ENCODE measurements at places on chromosomes 7 and 10. TPM values are rescaled to one million over a fixed set of nuclear protein-coding genes. Genes with fewer than 3 reads are reported as not detected.

GRCh38 chr10:90960355-90960814 is 39.5 kb upstream of the ANKRD1 start:
- no peak for DNase-seq

Gene AKR1C8
- total RNA-seq, result not detected

DNA sequence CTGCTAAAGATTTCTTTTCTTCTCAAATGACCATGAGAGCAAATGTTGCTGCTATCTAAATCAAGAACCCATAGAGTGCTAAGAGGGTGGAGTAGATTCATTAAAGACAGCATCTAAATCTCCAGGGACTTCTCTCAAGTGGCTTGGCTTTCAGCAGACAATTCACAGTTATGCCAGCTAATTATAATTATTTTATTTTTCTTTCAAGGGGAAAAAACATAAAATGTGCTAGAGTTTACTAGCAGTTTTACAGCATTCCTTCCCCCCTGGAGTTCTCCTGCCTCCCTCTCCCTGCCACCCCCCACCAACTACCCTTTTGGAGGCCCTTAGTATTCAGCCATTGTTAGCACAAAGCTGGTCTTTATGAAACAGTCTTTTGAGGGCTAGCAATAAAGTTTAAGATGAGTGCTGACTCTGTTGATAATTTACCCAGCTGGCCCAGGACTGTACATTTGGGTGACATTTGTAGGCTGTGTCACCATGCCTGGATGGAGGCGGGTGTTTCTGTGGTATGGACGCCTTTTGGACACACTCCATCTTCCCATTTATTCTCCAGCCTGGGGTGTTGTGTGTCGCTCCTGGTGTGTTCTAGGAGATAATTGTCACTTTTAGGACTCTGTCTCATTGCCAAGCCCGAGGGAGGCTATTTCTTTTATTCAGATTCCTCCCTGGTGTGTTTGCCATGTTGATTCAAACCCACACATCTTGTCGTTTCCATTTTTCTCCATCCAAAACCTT is 160.2 kb downstream of the CREB5 start:
- no peak for DNase-seq

DNA sequence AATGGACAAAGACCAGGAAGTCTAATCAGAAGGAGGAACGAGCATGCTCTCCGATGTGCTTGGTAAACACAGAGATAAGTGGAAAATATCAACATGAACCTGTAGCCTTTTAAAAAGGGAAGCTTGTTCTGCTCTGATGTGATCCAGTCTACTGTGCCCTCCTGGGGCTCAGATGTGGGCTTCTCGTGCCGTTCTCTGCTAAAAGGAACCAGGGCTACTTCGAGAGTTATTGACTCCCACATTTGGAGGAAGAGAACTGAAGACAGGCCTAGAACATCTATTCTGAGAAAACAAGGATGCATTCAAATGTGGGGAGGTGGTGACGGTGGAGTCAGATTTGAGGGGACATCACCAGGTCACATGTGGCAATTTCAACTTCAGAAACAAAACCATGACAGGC is 325.4 kb downstream of the GLRX3 start:
- DNase-seq, result no peak

- DNase-seq, result no peak
Measured at GRCh38 chr7:72441791-72442190, 29.7 kb upstream of the CALN1 start.

Gene ADRA2A
- 24.3 TPM for total RNA-seq

Gene NACAD
- 0.61 TPM for total RNA-seq

DNA sequence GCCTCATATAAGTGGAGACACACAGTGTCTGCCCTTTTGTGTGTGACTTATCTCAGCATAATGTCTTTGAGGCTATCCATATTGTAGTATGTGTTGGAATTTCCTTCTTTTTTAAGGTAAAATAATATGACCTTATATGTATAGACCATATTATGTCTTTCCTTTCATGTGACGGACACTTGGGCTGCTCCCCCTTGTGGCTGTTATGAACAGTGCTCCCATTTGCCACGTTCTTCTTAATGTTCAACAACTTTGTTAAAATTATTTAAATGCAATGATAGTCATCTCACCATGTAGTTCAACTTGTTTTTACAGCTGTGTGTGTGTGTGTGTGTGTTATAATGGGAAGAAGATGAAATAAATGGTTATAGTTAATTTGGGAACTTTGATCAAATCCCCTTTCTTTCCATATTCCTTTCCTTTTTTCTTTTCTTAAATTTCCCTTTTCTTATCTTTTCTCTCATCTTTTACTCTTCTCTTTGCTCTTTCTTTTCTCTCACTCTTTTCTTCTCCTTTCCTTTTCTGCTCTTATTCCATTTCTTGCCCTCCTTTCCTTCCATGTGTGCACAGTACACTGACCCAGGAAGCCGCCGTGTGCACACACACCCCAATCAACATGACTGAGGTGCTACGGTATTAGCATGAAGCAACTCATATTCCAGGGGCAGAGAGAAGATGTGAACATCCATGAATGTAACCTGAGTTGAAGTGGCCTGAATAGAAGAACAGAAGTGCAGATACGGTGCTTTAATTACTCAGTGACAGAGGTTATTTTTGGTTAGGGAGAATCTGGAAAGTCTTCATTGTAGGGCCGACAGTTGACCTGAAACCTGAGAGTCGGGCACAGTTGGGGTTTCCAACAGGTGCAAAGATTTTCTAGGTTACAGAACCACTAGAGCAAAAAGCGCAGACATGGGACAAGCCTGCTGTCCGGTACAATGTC is 596.6 kb downstream of the SDK1 start:
- DNase-seq, result peak; percentile 38

GRCh38 chr7:43385856-43386255 is 197.1 kb upstream of the STK17A start:
- DNase-seq, result no peak

GRCh38 chr10:110162741-110163145 is 44.7 kb upstream of the MXI1 start:
- DNase-seq, result peak; percentile 69

- DNase-seq, result no peak
Measured at GRCh38 chr10:77293773-77294172, 343.8 kb downstream of the KCNMA1 start.

DNA sequence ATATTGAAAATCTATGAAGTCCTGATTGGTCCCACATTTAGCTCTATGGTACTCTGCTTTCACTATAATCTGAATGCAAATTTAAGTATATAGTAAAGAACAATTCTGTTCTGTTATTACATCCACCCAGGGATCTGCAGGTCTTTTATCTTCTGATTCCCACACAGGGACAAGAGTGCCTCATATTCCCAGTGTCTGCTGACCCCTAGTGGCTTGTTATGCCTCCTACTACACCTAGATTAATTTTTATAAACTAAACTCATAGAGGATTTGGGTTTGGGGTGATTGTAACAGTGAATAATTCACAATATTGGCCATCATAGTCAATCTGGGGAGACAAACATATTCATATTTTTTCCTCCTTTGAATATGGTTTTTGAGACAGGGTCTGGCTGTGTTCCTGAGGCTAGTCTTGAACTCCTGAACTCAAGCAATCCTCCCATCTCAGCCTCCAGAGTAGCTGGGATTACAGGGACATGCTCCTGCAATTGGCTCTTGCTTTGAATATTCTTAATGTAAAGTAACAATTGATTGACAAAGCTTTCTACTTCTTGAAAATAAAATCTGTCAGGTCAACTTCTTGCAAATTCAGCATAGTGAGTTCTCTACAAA is 282.1 kb downstream of the KCND2 start:
- DNase-seq, result peak; percentile 14

DNA sequence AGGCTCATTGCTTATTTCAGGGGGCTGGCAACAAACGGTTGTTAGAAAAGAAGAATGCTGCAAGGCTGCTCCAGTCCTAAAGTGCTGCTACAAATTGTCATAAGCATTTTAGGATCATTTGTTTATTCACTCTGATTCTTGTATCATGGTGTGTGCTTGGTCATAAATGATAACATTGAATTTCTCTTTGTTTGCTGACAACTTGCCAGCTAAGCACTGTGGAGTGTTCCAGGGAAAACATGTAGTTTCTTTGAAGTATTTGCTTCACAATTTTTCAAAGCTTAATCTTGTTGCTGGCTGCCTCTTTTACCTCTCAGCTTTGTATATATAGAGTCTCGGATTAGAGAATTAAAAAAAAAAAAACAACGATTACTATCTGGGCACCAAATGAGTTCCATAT is 263.0 kb downstream of the PHF14 start:
- DNase-seq, result no peak

DNA sequence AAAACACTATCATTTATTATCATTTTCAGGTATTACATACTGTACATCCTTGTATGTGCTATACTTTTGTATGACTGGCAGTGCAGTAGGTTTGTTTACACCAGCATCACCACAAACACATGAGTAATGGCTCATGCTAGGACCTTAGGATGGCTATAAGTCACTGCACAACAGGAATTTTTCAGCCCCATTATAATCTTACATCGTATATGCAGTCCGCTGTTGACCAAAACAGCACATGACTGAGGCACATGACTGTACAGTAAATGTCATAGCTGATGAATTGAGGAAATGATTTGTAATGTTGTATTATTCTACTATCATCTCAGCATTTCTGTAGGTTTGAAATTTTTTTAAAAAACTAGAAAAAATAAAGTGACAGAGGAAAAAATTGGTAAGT is 38.6 kb downstream of the BPGM start:
- no peak for DNase-seq

DNA sequence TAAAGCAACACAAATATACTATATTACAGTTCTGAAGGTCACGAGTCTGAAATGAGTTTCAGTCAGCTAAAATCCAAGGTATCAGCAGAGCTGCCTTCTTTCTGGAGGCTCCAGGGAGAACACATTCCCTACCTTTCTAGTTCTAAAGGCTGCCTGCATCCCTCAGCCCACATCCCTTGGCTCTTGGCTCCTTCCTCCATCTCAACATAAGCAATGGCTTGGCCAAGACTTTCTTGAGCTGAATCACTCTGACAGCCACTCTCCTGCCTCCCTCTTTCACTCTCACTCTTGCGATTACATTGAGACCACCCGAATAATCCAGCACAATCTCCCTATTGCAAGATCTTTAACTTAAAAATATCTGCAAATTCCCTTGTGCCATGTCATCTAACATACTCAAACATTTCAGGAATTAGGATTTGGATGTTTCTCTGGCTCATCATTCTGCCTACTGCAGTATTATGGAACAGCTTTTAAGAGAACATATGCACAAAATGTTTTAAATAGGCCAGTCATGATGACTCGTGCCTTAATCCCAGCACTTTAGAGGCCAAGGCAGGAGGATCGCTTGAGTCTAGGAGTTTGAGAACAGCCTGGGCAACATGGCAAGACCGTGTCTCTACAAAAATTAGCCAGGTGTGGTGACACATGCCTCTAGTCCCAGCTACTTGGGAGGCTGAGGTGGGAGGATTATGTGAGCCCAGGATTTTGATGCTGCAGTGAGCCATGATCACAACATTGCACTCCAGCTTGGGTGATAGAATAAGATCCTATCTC is 144.2 kb upstream of the VSTM2A start:
- no peak for DNase-seq

Gene GPR15LG
- 621 TPM for total RNA-seq

GRCh38 chr7:29487424-29487823 is 76.2 kb upstream of the PRR15 start:
- no peak for DNase-seq

GRCh38 chr10:62278441-62278910 is 9.8 kb upstream of the RTKN2 start:
- DNase-seq, result no peak

DNA sequence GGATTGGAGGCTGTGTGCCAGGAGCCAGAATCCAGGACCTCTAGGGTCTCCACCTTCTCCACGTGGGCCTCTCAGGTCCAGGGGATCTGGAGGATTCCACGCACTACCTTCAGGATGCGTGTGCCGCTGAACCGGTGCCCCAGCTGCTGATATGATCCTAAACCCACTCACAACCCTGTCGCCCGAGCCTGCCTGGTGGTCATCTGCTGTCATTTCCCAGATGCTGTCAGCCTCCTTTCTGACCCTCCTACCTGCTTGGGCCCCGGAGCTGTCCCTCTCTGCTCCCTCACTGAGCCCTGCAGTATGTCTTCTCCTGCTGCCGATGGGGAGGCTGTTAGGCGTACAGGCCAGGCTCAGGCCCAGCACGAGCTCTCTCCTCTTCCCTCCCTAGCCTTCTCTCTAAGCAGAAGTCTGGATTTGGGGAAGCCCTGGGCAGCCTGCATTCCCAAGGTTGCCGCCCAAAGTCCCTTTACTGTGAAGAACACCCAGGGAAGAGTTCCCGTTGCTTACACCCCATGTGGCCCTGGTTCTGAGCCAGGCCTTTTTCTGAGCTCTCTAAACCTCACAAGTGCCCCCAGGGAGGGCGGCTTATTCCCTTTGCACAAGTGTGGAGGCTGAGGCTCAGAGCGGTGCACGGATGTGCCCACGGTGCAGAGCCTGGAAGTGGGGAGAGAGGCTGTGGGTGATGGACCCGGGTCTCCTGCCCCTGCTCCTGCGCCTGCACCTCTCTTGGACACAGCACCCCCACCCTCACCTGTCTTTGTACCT is 30.8 kb upstream of the ZNF488 start:
- DNase-seq, result no peak

GRCh38 chr7:152643979-152644559 is 31.9 kb downstream of the XRCC2 start:
- DNase-seq, result no peak

DNA sequence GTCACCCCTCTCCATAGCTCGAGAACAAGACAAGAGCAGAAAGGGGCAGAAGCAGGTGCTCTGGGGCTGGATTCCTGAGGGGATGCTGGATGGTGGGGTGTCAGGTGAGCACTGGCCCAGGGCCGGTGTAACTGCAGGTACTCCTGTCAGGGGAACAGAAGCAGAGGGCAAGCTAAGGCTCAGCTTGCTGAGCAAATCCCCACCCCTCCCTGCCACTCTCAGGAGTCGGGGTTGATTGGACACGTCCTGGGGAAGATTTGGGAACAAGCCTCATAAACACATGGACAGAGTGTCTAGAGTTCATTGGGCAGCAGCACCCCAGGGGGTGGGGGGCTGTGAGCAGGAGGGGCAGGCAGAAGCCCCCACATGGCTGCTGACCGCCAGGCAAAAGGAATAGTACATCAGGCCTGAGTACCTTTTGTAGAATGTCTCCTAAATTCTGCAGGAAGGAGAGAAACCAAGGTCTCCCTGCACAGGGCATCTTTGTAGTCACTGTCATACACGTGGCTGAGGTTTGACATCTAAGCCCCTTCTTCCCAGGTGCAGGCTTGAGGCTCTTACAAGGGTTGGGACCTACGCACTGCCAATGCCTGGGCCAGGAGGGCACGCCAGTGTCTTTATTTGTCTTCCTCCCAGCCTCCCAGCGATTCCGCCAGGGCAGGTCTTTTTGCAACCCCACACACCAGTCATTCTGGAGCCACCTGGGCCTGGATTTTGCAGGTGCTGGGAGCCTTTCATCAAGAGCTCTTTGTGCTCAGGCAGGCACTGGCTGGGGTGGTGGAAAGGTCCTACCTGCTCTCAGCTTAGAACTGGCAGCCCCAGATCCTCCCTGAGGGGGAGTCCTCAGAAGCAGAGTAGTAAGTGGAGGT is 2.8 kb downstream of the CALML3 start:
- peak; percentile 15 for DNase-seq

Gene TACC2
- 107 TPM for total RNA-seq

GRCh38 chr7:124701955-124702354 is 63.6 kb downstream of the GPR37 start:
- DNase-seq, result no peak

Gene NKX2-3
- total RNA-seq, result 11.7 TPM

Gene PIK3AP1
- 10.1 TPM for total RNA-seq

GRCh38 chr7:30184791-30185487 is 50.2 kb downstream of the MTURN start:
- DNase-seq, result no peak

- no peak for DNase-seq
Measured at GRCh38 chr10:84158061-84158460, 15.5 kb upstream of the GPR15LG start.
